CD8-positive, alpha-beta memory T cell (primary cell): ENCODE measurements at places on chromosomes 13 and 19. TPM values are rescaled to one million over a fixed set of nuclear protein-coding genes. Genes with fewer than 3 reads are reported as not detected.

ANGPTL8 gene
- not detected for polyA plus RNA-seq

SLC8A2 gene
- not detected for polyA plus RNA-seq

PCDH20 gene
- not detected for polyA plus RNA-seq

KCNJ14 gene
- polyA plus RNA-seq, result 0.12 TPM

IL4I1 gene
- polyA plus RNA-seq, result 13.1 TPM

APLP1 gene
- not detected for polyA plus RNA-seq

ZNF230 gene
- 3.4 TPM for polyA plus RNA-seq

PEX11G gene
- 1.7 TPM for polyA plus RNA-seq

CYP2A6 gene
- polyA plus RNA-seq, result not detected

ZNF253 gene
- 6.8 TPM for polyA plus RNA-seq

TEKTIP1 gene
- 0.38 TPM for polyA plus RNA-seq

C1QTNF9B gene
- not detected for polyA plus RNA-seq

NXNL1 gene
- polyA plus RNA-seq, result not detected

ACP7 gene
- 0.22 TPM for polyA plus RNA-seq

ATP4A gene
- not detected for polyA plus RNA-seq

ZIC2 gene
- not detected for polyA plus RNA-seq

IFT88 gene
- 7.2 TPM for polyA plus RNA-seq

KIR2DL1 gene
- 3.1 TPM for polyA plus RNA-seq

FREM2 gene
- not detected for polyA plus RNA-seq

IGFL1 gene
- polyA plus RNA-seq, result not detected

C2CD4C gene
- polyA plus RNA-seq, result not detected

CYP4F11 gene
- not detected for polyA plus RNA-seq

MTUS2 gene
- 0.60 TPM for polyA plus RNA-seq

CRX gene
- not detected for polyA plus RNA-seq

LMTK3 gene
- polyA plus RNA-seq, result not detected

EXOC3L2 gene
- polyA plus RNA-seq, result not detected

CEACAM1 gene
- 0.15 TPM for polyA plus RNA-seq
